Fibroblast of mammary gland (primary cell): ENCODE measurements at places on chromosomes 13 and 19.

GRCh38 chr19:952680-953444 lies 27.0 kb downstream of the ARID3A start:
- DNase-seq = no peak

DNA sequence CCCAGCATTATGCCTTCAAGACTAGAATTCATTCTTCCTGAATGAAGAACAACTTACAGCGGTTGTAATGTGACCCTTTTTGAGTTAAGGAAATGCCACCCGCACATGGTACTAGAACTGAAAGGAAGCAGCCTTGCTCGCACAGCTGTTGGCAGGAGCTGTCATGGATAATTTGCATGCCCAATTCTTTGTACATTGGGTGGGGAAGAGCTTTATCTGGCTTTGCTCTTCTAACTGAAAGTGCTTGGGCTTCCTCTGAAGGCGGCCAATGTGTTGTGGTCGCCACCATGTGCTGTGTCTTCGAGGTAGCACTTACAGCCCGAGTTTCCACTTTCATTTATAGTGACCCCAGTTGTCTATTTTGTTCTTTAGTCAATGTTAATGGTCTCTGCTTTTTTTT lies 3.4 kb downstream of the CCNE1 start:
- no peak for DNase-seq

DNA sequence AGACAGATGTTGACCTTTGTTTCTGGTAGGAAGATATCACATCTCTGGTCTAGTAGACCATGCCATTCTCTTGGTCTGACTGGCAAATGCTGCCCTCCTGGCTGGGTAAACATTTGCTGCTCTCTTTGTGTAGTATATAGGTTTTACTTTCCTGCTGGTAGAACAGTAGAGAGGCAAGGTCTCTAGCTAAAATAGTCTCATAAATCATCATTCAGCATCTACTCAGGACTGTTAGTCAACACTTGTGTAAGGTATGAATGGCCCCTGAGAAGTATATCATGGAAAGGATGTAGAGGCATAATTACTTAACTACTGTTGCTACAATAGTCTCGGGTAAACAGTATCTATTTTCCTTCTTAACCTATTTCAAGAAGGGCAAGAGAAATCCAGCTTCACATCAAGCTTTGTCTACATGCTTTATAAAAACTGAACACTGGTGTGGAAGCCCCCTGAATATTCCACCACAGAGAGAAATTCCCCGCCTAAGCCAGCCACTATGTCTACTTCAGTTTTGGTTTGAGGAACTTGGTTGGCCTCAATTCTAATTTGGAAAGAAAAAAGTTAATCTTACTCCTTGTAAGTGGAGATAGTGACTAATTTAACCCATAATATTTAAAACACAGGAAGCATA lies 18.4 kb upstream of the MYCBP2 start:
- DNase-seq = no peak

DNA sequence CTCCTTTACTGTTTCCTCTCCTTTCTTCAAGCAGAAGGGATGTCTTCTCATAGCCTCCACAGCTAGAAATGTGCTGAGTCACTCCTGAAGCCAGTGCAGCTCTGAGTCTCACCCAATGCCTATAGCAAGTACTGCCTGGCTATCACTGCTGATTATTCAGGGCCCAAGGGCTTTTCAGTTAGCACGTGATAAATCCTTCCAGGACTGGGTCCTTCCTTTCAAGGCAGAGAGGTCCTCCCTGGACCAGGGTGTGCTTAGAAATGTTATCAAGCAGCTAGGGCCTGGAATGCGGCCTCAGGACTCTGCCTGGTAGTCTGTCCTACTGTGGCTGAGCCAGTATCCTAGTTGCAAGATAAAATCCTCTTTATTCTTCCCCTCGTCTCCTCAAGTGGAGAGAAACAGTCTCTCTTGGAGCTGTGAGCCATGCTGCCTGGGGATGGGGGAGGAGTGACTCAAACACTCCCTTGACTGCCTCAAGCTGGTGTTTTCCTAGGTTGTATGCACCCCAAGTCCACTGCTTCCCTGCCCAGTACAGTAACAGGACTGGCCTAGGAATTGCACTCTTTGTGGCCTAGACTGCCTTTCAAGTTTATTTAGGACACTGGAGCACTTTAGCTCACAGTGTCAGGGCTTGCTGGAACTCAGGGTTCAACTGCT lies 198.7 kb upstream of the SERP2 start:
- peak; percentile 68 for DNase-seq

DNA sequence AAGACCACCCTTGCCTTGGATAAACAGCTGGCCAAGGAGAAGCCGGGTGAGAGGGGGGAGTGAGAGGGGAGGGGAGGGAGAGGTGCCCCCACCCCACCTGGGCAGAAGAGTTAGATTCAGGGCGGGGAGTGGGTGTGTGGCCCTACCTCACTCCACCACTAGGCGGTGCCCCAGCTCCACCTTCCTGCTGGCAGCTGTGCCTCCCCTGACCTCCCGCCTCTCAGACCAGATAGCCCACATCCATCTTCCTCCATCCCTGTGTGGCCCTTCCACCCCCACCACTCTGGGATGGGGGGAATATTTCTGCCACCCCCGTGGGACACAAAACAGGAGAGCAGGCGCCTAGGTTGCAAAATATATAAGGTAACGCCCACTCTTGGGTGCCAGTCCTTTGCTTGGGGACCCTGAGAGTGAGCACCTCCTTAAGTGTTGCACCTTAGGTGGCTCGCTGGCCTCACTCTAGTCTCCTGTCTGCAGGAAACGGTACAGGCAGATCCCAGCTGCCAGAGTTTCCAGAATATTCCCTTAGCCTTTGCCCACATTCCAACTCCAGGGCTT lies 13.8 kb upstream of the EHD2 start:
- DNase-seq = peak; percentile 45
